Stimulated activated CD4-positive, alpha-beta T cell treated with anti-CD3 and anti-CD28 coated beads, Interleukin-12 subunit alpha, Interleukin-12 subunit beta, amount 100 ng/mL, for 4 hours (primary cell): ENCODE measurements at places on chromosomes 4 and X.

GRCh38 chr4:170014359-170015011 is 11.7 kb downstream of the MFAP3L start:
- no peak for DNase-seq

GRCh38 chrX:16838202-16839066 is 31.7 kb downstream of the RBBP7 start:
- no peak for DNase-seq

DNA sequence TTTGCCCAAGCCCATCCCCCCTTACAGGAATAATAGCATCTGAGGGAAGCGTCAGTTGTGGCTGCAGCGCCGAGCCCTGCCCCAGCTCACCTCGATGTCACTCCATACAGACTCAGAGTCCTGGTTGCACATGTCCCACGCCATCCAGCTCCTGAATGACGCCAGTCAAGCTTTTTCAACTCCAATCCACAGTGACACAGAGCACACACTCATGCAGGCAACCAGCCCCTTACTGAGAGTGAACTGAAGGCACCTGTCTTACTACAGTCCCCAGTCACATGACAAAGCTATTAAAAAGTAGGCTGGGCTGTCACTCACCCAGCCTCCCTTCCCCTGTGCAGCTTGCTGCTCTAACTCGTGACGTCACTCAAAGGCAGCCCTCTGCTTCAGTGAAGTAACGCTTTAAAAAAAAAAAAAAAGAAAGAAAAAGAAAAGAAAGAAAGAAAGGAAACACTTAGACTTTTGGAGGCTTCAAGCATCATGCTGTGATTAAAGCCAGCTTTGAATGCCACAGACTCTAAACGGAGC is at the start of gene PPARGC1A:
TSS of gene PPARGC1A (minus strand) at position 234 of the 528 bp plus-strand sequence. CDS start at position 144, 90 bp downstream.
- DNase-seq: no peak

- DNase-seq: no peak
These were observed 248.5 kb upstream of the CXXC4 start for GRCh38 chr4:104743215-104743653.

- no peak for DNase-seq
These were observed 60.7 kb upstream of the S100G start for GRCh38 chrX:16589211-16589610.

DNA sequence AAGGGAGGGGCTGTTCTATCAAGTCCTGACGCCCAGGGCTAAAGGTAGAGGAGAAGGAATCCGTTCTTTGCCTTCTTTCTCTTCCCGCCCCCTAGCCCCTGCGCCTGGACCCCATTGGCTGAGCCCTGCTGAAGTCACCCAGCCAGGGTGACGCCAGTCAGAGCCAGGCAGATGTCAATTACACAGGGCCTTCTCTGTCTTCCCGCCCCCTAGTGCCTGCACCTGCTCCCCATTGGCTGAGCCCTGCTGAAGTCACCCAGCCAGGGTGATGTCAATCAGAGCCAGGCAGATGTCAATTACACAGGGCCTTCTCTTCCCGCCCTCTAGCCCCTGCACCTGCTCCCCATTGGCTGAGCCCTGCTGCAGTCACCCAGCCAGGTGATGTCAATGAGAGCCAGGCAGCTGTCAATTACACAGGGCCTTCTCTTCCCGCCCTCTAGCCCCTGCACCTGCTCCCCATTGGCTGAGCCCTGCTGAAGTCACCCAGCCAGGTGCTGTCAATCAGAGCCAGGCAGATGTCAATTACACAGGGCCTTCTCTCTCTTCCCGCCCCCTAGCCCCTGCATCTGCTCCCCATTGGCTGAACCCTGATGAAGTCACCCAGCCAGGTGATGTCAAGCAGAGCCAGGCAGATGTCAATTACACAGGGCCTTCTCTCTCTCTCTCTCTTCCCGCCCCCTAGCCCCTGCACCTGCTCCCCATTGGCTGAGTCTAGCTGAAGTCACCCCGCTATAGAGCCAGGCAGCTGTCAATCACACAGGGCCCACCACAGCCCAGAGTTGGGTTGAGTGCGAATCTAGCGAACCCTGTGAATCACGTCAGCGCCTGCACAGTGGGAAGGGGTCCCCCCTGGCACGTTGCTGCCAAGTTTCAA is 46.4 kb downstream of the ASMT start:
- DNase-seq: peak; percentile 80

- DNase-seq: no peak
These were observed 810 bp upstream of the SOX3 start for GRCh38 chrX:140505421-140506337.

DNA sequence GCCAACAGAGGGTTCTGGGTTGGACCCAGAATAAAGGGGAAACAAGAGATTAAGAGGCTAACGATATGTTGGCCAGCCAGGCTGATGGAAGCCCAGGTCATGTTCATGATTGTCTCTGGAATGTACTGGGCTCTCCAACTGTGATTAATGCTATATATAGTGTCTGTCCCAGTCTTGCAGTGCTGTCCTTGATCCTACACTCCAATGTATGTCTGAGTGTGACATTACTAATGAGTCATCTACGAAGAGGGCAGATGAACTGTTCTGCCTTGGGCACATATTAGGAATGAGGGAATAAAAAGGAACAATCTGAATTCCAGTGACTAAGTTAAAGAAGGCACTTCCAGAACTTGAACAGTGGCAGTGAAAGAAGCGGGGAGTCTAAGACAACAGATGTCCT is 142.1 kb downstream of the PDGFRA start:
- no peak for DNase-seq

- no peak for DNase-seq
These were observed 703.0 kb downstream of the PCDH18 start for GRCh38 chr4:136829280-136829679.

DNA sequence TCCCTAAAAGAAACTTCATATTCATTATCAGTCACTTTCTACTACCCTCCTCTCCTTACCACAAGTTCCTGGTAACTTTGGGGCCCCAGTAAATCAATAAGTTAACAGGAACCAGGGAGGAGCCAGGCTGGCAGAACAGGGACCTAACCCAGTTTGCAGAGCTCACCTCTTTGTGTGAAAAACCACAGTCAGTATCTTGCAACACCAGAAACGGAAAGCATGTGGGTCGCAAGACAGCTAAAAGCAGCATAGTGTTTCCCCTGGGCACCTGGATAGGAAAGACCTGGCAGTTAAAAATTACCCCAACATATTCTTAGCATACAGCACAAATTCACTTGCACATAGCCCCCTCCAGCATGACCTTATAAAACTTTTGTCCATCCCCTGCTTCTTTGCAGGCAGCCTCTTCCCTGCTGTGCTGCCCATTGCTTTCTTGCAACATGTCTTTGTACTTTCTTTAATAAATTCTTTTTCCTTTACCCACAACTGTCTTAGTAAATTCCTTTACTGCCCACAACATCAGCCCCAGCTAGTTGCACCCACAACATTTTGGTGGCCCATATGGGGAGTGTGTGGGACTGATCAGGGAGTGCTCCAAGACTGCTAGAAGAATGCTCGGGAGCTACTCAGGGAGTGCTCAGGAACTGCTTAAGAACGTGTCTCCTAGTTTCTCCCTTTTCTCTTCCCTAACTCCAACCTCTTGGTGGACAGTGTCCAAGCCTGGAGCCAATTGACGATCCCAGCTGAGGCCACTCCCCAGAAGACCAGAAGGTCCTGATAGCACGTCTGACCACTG is 83.4 kb downstream of the MSN start:
- no peak for DNase-seq

- DNase-seq: no peak
These were observed 158.2 kb upstream of the DDIT4L start for GRCh38 chr4:100348473-100348872.

- DNase-seq: no peak
These were observed 11.8 kb downstream of the DGKQ start for GRCh38 chr4:961351-962230.
